Stimulated activated CD8-positive, alpha-beta memory T cell treated with anti-CD3 and anti-CD28 coated beads, Interleukin-2, amount 100 ng/mL, for 1 hour (primary cell): ENCODE measurements at places on chromosomes 12 and 14.

- DNase-seq: peak; percentile 51
Measured at GRCh38 chr12:48814262-48815125, 3.8 kb upstream of the CACNB3 start.

DNA sequence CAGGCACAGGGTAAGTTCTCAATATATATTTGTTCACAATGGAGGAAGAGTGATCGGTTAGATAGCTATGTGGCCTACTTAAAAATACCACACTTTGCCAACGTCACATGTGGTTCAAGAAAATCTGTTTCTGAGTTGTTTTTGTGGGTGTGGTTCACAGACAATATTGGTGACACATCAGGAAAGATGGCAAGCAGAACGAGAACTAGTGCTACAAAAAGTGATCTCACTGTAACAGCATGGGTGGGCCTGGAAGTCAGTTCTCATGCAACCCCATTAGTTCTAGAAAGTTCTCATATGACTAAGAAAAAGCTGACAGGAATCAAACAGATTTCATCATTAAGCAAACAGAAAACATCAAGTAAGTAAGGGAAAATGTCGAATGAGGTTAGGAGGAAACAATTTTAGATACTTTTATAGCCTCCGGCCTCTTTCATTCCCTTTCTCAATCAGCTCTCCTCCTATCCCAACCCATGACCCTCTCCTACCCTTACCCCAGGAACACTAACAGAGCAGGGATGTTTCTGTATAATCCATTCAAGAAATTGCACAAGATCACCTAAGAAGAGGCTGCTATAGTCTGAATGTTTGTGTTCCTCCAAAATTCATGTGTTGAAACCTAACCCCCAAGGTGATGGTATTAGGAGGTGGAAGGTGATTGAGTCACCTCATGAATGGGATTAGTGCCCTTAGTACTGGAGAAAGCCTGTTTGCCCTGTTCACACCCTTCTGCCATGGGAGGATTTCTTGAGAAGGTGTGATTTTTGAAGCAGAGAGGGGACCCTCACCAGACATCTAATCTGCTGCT, 15.5 kb upstream of the NTN4 start:
- DNase-seq: no peak

DNA sequence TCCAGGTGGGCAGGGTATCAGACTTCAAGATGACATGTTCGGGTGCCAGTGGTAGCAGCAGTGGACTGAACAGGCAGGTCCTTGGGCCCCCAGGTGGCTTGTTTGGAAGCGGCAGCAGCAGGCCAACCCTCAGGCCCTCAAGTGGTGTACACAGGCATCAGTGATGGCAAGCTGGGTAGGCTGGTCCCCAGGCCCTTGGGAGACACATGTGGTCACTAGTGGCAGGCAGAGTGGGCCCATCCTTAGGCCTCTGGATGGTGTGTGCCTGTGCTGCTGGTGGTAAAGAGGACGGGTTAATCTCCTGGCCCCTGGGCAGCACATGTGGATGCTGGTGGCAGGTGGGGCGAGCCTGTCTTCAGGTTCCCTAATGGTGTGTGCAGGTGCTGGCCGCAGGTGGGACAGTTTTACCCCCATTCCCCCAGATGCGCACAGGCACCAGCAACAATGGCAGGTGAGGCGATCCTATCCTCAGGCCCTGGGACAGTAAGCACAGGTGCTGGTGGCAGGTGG, 8.0 kb downstream of the OAS2 start:
- no peak for DNase-seq

- DNase-seq: no peak
Measured at GRCh38 chr12:56629459-56630179, 507 bp downstream of the BAZ2A start.

- no peak for DNase-seq
Measured at GRCh38 chr12:109596418-109597244, 23.0 kb downstream of the MVK start.

DNA sequence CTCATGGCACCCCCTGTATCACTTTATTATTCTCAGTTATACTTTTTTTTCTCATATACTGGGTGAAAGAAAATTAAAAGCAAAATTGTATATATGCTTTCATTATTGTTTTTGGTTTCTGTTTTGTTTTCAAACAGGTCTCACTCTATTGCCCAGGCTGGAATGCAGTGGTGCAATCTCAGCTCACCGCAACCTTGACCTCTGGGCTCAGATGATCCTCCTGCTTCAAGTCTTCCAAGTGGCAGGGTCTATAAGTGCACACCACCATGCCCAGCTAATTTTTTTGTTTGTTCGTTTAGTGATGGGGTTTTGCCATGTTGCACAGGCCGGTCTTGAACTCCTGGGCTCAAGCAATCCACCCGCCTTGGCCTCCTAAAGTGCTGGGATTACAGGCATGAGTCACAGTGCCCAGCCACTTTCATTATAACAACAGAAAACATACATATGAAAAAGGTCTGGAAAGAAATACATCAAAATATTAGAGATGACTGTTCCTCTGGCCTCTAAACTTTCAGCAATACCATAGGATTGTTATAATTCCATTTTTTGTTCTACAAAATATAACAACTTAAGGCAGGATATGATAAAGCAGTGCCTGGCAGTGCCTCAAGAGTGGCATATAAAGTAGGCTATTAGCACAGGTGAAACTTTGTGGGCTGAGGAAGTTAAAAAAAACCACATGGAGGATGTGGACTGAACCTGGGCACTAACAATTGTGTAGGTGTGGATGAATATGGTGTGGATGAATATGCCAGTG, 5.8 kb upstream of the NTN4 start:
- no peak for DNase-seq

GRCh38 chr14:26320886-26321285, 276.9 kb downstream of the NOVA1 start:
- DNase-seq: no peak

DNA sequence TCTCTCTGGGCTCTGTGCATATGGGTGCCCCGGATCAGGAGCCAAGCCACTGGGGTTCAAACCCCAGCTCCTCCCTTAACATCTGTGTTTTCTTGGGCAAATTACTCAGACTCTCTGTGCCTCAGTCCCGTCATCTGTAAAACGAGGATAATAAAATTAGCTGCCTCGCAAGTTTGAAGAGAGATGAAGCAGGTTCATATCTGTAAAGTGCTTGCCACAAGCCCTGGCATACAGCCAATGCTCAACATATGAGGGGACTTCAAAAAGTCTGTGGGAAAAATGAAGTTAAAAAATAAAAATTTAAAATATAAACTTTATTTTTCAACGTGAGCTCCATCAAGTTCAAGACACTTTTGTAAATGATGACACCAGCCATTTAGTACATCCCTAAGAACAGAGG, 276.7 kb downstream of the FOXN3 start:
- DNase-seq: no peak

- no peak for DNase-seq
Measured at GRCh38 chr14:28756884-28757570, 9.6 kb upstream of the FOXG1 start.

- no peak for DNase-seq
Measured at GRCh38 chr12:102528111-102528510, 47.7 kb upstream of the IGF1 start.

- no peak for DNase-seq
Measured at GRCh38 chr14:81679226-81679625, 145.6 kb upstream of the SEL1L start.

GRCh38 chr12:50222275-50222783, 55.2 kb upstream of the CERS5 start:
- peak; percentile 0 for DNase-seq

- DNase-seq: peak; percentile 54
Measured at GRCh38 chr12:51323966-51324895, at the start of gene BIN2. TSS of gene BIN2 (minus strand) at chr12:51324174. CDS start at chr12:51324102, 72 bp downstream.

- DNase-seq: peak; percentile 62
Measured at GRCh38 chr12:71685914-71686657, at the start of gene TMEM19. TSS of gene TMEM19 (plus strand) at chr12:71686082. CDS start at chr12:71686681, 599 bp downstream.

- no peak for DNase-seq
Measured at GRCh38 chr12:132269271-132269968, 60.0 kb downstream of the GALNT9 start.

DNA sequence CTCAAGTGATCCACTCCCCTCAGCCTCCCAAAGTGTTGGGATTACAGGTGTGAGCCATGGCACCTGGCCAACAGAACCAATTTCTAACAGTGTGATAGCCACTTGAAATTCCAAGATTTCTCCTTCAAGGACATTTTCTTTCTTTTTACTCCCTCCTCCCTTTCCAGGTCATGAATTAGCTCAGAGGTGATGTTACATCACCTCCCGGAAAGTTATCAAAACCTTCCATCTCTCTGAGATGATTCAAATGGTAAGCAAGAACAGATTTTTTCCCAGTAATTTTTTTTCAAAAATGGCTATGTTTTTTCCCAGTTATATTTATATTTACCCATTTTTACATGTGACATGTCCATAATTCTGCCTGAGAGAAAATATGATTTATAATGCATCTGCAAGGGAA, 15.6 kb upstream of the SMAGP start:
- DNase-seq: no peak

- no peak for DNase-seq
Measured at GRCh38 chr12:112185093-112185923, 59.9 kb downstream of the TRAFD1 start.

DNA sequence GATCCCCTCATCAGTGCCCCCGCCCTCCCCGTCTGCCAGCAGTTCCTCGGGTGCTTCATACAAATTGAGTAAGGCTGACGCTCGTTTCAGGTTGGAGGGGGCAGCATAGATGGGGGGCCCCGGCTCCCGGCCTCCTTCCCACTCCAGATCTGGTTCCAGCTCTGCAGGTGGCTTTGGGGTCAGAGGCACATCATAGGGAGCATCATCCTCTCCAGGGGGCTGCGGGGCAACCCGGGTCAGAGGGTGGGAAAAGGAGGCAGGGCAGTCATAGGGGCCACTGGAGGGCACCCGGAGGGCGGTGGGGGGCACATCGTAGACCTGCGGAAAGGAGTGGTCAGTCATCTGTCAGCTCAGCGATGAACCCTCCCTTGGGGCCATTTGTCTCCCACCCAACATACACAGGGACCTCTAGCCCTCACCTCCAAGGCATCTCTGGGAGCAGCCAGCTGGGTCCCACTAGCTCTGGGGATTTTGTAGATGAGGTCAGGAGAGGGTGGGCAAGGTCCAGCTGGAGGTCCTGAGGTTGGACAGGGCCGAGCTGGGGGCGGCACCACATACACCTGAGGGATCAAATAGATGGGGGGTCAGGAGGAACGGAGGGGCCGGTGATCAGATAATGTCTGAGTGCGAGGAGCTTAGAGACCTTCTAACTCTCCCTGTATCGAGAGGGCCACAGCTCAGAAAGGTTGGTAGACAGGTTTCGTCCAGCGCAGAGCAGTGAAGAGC, 5.1 kb downstream of the EFS start:
- DNase-seq: no peak

DNA sequence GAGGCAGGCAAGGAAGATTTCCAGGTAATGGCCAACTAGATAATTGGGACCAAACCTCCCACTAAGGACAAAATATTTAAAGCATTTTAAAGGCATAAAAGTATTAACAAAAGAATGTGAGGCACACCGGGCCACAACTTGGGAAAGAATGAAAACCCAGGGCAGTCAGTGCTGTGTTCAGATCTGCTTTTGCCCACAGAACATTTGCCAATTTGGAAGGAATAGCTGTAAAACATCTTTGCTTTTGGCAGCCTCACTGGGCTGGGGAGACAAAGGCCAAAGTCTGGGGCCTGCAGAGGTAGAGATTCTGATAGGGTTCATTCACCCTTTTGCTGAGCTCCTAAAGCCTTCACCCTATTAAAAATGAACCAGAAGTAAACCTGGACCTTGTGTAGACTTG, 82.3 kb downstream of the SYNE3 start:
- no peak for DNase-seq

- no peak for DNase-seq
Measured at GRCh38 chr12:120532701-120533238, 1.4 kb upstream of the RNF10 start.

DNA sequence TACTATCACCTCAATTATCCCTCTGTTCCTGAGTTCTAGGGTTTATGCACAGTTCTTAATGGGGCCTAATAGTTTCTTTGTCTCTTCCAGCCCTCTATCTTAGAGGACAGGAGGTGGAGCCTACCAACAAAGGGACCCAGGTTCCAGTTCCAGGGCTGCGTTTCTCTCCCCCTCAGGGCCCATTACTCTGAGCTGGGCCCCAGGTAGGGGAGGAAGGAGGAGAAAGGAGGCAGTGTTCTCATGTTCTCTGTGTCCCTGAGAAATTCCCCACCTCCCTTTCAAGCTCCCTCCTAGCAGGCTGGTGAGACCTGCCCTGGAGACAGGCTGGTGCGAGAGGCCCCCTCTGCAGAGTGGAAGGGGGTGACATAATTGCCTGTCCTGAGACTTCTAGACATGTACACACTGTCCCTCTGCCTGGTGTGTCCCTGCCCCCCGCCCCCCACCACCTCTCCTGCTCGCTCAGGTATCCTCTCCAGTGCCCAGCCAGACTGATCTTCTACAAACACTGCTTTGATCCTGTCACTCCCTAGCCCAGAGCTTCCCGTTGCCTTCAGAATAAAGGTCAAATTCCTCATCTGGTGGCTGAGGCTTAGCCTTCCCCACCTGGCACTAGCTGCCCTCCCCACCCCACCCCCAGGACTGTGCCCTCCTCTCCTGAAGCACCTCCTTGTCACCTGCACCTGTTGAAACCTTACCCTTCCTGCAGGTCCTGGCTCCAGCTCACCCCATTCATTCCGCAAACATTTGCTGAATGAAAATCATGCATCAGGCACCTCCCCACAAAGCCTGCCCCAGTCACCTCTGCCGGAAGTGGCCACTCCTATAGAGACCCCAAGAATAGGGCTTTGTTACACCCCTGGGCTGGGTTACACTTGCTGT, 21.1 kb upstream of the KRT8 start:
- no peak for DNase-seq

DNA sequence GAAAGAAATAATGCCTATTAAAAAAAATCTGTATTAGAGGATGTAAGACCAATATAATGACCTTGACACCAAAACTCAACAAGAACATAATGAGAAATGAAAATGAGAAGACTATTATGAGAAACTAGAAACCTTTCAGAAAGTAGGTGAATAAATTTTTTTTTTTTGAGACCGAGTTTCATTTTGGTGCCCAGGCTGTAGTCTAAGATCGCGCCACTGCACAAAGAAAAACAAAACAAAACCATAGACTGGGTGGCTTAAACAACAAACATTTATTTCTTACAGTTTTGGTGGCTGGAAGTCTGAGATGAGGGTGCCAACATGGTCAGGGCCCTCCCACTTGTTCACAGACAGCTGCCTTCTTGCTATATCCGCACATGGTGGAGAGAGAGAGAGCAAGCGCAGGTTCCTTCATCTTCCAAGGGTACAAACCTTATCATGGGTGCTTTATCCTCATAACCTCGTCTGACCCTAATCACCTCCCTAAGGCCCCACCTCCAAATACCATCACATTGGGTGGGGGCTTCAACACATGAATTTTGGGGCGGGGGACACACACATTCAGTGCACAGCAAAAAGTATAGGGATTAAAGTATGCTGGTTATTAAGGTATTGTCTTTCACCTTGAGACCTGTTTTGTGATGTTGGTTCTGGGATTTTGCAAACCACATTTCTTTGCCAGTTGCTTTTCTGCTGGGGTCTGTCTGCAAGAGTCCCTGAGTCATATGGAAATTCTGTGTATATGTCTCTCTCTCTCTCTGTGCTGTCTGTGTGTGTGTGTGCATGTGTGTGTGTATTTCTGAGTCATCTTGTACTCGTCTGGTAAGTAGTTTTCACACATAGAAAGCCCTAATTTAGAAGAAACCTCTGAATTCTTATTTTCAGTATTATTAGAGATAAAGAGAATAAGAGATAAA, 26.2 kb downstream of the ZCRB1 start:
- DNase-seq: no peak

- DNase-seq: no peak
Measured at GRCh38 chr12:80101126-80101525, 1.8 kb downstream of the OTOGL start.

GRCh38 chr12:46187023-46187422, 81.8 kb downstream of the SLC38A1 start:
- no peak for DNase-seq
